ENCODE measurements at places on chromosomes 2 and 18. TPM values are rescaled to one million over a fixed set of nuclear protein-coding genes. Genes with fewer than 3 reads are reported as not detected.

GRCh38 chr2:16638946-16639345 is 26.7 kb downstream of the CYRIA start:
- no peak for DNase-seq
- H3K36me3 ChIP-seq: no peaks in the 10 kb centered on the region
- peaks cover 3% of the 10 kb centered on the region for H3K4me1 ChIP-seq
- H3K4me3 ChIP-seq: no peak overlapping the region
- H3K27ac ChIP-seq: no peak overlapping the region

- H3K4me1 ChIP-seq: peaks cover 28% of the 10 kb centered on the region
- no peak for DNase-seq
- H3K27me3 ChIP-seq: no peaks in the 10 kb centered on the region
- no peak overlapping the region for H3K4me3 ChIP-seq
- no peaks in the 10 kb centered on the region for H3K36me3 ChIP-seq
- H3K27ac ChIP-seq: no peak overlapping the region
Observed at GRCh38 chr2:121697108-121697631, 39.5 kb downstream of the NIFK start.

GRCh38 chr2:200763422-200763821 is 48.3 kb upstream of the BZW1 start:
- no peaks in the 10 kb centered on the region for H3K36me3 ChIP-seq
- DNase-seq: no peak
- H3K27ac ChIP-seq: no peak overlapping the region
- H3K4me3 ChIP-seq: no peak overlapping the region
- H3K27me3 ChIP-seq: no peaks in the 10 kb centered on the region

Gene CYS1
- total RNA-seq: not detected

Gene NT5DC4
- not detected for total RNA-seq
